Stimulated activated CD8-positive, alpha-beta memory T cell treated with anti-CD3 and anti-CD28 coated beads, Interleukin-15, amount 100 ng/mL, for 24 hours (primary cell): ENCODE measurements at places on chromosomes 11 and 22.

GRCh38 chr11:76615950-76616349, 54.6 kb downstream of the LRRC32 start:
- no peak for DNase-seq

DNA sequence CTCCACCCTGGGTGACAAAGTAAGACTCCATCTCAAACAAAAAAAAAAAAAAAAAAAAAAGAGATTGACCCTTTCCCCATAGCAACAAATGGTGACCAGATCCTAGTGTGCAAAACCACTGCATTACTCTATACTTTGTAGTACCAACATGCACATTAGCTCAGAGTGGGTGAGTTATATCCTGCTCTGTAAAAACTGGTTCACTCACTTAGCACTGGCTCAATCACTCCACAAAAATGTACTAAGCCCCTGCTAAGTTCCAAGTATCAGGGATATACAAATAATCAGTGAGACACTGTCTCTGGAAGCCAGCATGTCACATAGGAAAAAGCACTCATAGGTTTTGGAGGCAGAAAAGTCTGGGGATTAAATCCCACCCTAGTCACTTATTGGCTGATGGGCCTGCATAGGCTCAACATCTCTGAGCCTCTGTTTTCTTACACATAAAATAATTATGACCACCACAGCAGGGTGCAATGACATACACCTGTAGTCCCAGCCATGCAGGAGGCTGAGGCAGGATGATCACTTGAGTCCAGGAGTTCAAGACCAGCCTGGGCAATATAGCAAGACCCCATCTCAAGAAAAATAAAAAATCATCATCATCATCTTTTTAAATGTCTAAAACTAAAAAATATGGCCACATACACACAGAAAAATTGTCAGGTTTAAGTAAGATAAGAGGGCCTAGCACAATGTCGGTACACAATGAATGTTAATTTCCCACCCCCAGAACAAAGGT, 11.9 kb downstream of the FAM168A start:
- no peak for DNase-seq

- no peak for DNase-seq
Measured at GRCh38 chr11:87722756-87723565, 452.3 kb downstream of the RAB38 start.

- DNase-seq: no peak
Measured at GRCh38 chr11:96196181-96196662, 146.8 kb downstream of the MAML2 start.

- DNase-seq: peak; percentile 92
Measured at GRCh38 chr11:65421794-65422632, 585 bp upstream of the NEAT1 start.

- DNase-seq: no peak
Measured at GRCh38 chr22:22887621-22888503, at the start of gene IGLL5. Gene IGLL5, plus strand, starts transcription at chr22:22887816. Its CDS starts 238 bp downstream, at chr22:22888054.

DNA sequence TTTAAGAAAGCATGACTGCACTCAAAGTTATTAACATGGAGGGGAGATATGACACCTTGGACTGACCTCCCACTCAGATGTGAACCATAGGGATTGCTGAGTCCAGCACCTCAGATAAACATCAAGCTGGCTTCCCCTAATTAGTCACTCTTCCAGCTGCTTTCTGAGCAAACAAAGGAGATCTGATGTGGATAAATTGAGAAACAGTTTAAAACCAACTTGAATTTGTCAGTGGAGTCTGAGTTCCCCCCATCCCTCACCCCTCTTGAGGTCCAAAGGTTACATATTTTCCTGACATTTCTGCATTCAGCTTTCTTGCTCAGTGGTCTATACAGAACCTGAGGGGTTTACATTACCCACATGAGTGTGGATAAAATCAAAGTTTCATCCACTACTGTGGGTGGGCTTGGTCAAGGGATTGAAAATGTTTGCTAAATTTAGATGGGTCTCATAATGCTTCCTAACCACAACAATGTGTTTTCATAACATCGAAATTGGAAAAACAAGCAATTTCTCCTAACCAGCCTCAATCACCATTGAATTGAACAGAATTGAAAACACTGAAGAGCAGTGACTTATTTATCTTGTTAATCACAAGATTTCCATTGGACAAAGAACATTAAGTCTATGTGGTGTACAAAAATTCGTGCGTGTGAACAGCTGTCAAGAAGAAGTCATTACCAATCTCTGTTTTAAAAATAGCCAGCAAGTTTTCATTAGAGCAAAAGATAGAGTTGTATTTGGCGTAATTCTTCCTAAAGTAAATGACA, 292.3 kb downstream of the METTL15 start:
- DNase-seq: no peak

GRCh38 chr22:39925909-39926679, 25.2 kb downstream of the GRAP2 start:
- DNase-seq: no peak

GRCh38 chr11:13135385-13136271, 126.5 kb downstream of the RASSF10 start:
- no peak for DNase-seq

DNA sequence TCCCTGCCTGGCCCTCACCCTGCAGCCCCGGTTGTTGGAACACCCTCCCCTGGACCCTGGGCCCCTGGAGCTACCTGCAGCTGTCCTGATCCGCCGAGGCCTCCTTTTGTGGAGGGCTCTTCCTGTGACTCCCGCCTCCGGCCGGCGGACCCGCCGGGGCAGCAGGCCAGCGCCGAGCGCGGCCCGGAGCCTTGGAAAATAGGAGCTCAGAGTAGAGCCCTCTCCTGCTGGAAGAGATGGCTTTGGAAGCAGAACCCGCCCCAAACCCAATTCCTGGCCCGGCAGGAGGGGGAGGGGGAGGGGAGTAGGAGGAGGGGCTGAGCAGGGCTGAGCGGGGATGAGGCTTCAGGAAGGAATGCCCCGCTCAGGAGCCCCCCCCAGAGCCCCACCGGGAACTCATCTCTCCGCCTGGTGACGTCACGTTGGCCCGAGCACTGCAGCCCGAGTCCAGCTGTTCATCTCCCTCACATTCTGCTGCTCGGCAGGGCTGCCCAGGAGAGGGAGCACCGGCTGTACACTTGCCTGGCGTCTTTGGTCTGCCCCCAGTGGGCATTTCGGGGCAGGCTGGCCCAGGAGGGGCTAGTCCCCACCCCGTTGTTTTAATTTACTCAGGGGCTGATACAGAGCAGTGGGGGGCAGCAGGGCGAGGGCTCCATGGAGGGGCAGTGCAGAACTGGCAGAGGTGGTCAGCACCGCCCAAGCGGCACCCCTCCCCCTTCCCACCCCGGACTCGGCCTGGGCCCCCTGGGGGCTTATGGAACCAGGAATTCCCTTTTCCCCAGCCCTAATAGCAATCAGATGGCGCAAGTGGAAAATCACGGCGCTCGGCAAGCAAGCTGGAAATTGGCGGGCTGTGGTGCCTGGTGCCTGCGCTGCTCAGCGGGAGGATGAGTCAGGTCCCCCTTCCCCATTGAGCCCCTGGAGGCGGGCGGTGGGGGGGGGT, at the start of gene MRGPRF:
Gene MRGPRF (minus strand): TSS at position 238 of the 943 bp plus-strand sequence. CDS start 3,345 bp downstream, outside the sequence.
- no peak for DNase-seq

DNA sequence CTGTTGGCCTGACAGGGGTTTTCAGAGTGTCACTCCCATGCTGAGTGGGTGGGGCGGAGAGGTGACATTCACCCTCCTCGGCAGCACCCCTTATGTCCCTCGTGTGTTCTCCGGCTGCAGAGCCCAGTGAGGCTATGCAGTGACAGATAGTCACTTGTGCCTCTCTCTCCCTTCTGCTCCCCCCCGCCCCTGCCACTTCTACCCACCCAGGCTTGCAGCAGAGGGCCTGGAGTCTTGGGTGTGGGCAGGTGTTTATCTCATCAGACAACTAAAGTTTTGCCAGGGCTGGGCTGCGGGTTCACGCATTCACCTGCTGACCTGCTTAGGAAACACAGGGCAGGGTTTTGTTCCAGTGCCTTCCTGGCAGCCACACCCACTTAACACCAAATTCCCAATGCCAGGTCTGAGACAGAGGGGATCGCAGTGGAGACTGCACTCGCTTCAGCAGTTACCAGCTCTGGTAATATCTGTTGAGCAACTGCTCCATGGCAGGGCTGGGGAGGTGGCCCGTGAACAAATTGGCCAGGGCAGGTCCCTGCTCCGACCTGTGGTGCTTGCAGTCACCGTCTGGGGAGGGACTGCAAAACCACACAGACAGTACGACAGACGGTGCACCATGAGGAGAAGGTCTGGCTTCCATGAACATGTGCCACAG, 50.5 kb upstream of the ADA2 start:
- no peak for DNase-seq
